ENCODE measurements at places on chromosomes 2 and 18. TPM values are rescaled to one million over a fixed set of nuclear protein-coding genes. Genes with fewer than 3 reads are reported as not detected.

PARD3B gene
- total RNA-seq: 1.1 TPM

MALL gene
- total RNA-seq: 142 TPM

GBX2 gene
- total RNA-seq: 1.0 TPM

MC2R gene
- total RNA-seq: not detected

CREG2 gene
- 9.8 TPM for total RNA-seq

SERPINB12 gene
- not detected for total RNA-seq

RBMS1 gene
- 58.5 TPM for total RNA-seq
